Heart left ventricle (tissue), 16 donors: ENCODE measurements at places on chromosomes 7 and 10.

- no peak for DNase-seq
These were observed 81.6 kb downstream of the CDK14 start for GRCh38 chr7:90677486-90678404.

- no peak for DNase-seq
These were observed 8.2 kb downstream of the ATE1 start for GRCh38 chr10:121919666-121920065.

DNA sequence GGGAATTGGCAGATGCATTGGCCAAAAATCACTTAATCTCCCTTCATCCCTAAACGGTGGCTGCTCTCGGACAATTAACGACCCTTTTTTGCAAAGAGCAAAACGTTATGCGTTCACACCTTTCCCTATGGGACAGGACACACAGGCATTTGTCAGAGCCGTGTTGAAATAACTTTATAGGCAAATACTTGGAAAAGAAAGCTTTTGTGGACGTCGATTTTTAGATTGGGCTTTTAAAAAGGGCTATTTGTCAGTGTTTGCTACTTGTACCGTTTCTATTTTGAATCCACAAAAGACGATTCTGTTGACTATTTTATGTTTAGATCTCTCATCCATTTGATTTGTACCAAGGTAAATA, 245.6 kb downstream of the SLC25A13 start:
- DNase-seq = no peak

GRCh38 chr10:11672836-11673235, 61.4 kb upstream of the USP6NL start:
- no peak for DNase-seq

DNA sequence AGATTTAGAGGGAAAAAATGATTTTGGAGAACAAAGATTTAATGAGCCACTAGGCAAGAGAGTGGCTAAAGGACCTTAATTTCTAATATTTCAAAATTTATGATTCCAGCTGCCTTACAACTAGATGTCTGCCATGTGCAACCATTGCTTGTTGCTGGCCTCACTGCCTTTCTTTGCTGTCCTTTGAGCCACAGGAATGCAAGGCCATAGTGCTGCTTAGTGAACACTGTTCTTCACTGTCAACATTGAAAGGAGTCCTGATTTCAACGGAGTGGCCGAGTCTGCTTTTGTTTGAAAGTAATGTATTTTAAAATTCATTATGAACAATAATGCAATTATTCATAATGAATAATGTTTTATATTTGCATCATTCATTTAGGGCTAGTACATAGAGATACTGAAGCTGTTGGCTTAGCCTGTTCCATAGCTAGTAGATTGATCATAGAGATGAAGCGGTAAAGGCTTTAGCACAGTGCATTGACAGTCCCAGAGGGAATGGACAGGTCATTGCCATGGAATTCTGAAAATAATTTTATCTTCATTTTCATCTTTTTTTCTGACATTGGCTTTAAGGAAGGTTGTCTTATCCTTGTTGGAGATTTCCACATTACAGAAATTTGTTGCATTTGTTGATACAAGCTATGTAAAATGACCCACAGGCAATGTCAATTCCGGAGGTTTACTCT, 544.1 kb downstream of the AUTS2 start:
- no peak for DNase-seq

DNA sequence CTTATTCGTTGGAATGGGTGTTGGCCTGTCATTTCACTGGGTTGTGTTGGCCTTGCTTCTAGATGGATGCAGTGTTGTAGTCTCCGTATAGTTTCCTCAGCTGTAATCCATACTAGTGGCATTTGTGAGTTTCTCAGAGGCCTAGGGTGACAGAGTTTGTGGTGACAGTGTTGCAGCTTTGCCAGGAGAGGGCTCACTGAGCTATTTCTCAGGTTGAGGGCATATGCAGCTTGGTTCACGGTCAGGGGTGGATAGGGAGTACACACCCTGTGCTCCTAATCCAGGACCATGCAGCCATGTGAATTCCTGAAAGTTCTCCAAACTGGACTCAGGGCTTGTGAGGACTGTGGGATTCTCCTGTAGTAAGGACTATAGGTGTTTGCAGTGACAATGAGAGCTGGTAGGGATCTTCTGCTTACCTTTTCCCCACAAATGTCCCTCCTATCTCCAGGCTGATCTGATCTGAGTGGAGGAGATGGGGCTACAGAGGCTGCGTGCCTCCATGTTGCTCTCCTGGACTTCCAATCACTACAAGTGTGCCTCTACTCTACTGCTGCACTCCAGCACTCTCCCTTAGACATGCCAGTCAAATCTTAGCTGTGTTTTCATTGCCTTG, 229.0 kb downstream of the STK31 start:
- no peak for DNase-seq
